ENCODE measurements at places on chromosomes 6 and 20.

GRCh38 chr6:100475554-100476320 is 11.0 kb upstream of the SIM1 start:
- no peak for DNase-seq

- DNase-seq = no peak
Observed at GRCh38 chr6:72947534-72947933, 277.8 kb downstream of the KHDC1L start.

GRCh38 chr6:63305277-63305676 is 14.5 kb downstream of the LGSN start:
- DNase-seq = no peak

- DNase-seq = peak; percentile 95
Observed at GRCh38 chr6:81752921-81753710, 635 bp upstream of the TENT5A start.

GRCh38 chr20:48766205-48766604 is 61.6 kb downstream of the PREX1 start:
- no peak for DNase-seq

DNA sequence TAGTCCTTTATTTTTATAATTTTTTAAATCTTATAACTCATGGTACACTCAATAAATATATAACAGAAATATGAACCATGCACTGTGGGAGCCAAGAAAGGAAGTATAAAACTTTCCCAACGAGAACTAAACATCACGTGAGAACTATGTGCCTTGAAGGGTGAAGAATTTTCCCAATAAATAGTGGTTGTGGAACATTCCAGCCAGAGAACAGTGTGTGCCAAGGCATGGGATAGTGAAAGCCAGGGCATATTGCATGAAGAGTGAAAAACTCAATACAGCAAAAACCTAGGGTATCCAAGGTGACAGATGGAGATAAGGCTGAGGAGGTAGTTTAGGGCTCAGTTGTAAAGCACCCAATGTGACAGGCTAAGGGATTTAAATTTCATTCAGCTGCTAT is 86.1 kb downstream of the SIM1 start:
- no peak for DNase-seq

- DNase-seq = peak; percentile 71
Observed at GRCh38 chr20:50744143-50744792, 12.9 kb downstream of the PARD6B start.

DNA sequence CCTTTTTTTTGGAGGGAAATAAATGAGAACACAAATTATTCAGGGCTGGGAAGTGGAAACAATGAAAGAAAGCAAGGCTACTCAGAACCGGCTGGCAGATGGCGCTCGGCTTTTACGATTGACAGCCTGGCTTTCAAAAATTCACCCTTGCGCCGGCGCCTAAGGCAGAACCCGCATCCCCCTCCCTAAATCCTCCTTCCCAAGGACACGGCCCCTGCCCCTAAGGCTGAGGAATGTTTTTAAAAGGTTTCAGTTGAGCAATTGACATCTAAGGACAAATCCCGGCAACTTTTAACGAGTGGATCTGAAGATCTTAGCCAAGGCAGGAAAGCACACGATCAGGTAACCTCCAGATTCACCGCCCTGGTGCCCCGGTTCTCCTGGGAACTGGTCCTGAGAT is 16.3 kb downstream of the GNAS start:
- peak; percentile 78 for DNase-seq

GRCh38 chr6:16277101-16277981 is 39.0 kb downstream of the GMPR start:
- peak; percentile 62 for DNase-seq

GRCh38 chr6:36759148-36759759 is 61.6 kb downstream of the RAB44 start:
- DNase-seq = peak; percentile 90

DNA sequence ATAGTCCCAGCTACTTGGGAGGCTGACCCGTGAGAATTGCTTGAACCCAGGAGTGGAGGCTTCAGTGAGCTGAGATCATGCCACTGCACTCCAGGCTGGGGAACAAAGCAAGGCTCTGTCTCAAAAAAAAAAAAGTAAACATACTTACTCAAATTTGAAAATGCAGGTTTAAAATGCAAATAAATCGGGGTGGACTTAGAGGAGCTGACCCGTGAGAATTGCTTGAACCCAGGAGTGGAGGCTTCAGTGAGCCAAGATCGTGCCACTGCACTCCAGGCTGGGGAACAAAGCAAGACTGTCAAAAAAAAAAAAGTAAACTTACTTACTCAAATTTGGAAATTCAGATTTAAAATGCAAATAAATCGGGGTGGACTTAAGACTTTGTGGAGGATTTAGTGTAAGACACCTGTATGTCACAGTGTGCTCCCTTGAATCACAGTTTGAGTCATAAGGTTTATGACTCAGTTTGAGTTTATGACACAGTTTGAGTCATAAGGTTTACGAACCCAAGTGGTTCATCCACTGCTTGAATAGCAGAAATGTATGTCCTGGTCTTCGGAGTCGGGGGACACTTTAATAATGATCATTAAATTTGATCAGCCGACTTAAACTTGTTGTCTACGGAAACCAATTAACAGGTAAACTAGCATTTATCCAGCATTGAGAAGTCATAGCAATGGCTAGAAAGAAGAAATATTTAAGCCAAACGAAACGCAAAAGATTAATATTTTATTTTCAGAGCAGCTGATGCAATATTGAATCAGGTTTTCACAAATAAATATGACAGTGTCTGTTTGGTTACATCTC is 6.8 kb upstream of the MRPS10 start:
- DNase-seq = no peak

DNA sequence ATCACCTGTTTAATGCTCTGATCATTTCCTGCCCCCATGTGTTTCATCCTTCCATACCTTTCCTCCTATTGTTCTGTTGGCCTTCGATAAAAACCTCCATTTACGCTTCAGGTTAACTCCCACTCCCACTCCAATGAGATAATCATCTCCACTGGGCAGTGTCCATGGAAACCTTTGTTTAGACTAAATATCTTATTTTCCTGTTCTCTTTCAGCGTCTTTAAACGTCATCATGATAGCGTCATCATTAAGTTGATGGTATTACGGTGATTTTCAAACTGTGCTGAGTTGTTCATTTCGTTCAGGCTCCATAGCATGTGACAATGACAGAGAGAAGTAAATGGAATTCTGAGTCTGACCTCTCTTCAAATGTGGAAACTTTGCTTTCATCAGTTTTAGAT is 970.5 kb upstream of the SLC35B3 start:
- no peak for DNase-seq

DNA sequence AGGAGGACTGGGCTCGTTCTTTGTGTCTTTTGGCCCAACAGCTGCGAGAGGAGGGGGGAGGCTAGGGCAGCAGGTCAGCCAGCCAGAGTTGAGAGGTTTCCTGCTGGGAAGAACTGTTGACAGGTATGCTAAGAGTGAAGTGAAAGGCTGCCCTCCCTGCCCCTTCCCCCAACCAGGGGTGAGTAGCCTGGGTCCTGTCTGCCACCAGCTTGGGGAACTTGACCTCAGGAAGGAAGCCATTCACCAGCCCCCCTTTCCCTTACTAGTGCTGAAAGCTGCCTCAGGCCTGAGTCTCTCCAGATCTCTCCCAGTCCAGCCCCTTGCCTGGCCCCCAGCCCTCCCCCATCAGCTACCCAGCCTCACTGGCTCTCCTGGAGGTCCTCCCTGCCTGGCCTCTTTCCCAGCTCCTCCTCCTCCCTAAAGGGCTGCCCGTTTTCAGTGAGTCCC is 20.7 kb upstream of the ZNF76 start:
- peak; percentile 38 for DNase-seq

DNA sequence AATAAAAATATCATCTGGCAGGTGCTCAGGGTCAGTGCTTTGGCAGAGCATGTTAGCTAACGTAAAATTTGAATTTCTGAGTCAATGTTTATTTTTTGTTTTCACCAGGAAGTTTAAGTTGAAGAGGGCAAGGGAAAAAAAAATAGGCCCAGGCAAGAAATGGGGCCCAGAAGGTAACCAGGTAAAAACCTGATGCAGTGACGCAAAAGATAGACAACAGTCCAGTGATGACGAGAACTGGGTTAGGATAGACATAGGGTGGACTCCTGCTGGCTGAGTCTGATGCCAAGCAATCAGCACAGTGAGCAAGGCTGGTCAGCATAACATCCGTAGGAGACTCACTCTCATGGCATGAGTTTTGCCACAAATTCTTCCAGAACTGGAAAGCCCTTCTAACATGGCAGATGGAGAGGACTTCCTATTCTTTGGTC is 42.2 kb downstream of the ZHX3 start:
- DNase-seq = no peak

DNA sequence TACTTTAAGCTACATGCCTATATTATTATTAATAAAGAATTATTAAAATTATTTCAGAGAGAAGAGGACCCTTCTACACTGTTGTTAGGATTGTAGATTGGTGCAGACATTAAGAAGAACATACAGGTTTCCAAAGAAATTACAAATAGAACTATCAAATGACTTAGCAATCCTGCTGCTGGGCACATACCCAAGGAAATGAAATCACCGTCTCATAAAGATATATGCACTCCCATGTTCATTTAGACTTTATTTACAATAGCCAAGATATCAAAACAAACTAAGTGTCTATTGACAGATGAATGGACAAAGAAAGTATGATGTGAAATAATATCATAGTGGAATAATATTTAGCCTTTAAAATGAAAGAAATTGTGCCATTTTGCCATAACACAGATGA is 687.7 kb upstream of the POU3F2 start:
- no peak for DNase-seq

DNA sequence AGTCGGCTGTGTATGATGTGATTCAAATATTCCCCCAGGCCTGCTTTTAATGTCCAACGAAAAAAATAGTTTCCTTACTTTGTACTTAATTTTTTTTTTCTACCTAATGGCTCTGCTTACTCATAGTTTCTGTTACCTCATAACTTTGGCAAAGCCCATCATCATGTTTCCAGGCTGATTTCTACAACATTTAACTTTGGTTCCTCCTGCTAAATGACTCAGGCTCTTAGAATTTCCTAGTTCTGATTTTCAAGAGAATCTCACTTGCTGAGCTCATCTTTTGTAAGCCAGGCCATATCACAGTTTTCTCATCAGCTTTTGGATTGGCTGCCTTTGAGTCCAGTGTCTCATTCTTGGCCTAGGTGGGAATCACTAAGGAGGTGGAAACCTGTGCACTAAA is 323.1 kb downstream of the HDGFL1 start:
- no peak for DNase-seq

DNA sequence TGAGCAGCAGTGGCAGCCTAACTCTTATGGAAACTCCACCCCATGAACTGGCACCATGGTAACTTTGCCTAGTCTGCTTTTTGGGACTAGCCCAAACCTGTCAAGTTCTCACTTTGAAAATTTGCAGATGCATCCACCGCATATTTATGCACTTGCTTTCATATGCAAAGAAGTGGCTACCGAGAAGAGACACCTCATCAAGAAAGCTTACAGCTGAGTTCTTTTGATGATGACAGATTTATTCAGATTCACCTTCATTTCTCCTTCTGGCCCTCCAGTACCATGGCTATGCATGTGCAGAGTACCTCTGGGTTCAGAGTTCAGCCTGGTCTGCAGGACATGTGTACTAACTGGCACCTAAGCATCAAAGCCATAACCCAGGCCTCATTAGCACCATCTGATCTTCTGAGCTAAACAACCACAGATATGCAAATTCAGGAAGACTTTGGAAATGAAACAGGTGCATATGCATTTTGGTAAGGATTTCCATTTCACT is 154.3 kb upstream of the TENT5A start:
- no peak for DNase-seq

DNA sequence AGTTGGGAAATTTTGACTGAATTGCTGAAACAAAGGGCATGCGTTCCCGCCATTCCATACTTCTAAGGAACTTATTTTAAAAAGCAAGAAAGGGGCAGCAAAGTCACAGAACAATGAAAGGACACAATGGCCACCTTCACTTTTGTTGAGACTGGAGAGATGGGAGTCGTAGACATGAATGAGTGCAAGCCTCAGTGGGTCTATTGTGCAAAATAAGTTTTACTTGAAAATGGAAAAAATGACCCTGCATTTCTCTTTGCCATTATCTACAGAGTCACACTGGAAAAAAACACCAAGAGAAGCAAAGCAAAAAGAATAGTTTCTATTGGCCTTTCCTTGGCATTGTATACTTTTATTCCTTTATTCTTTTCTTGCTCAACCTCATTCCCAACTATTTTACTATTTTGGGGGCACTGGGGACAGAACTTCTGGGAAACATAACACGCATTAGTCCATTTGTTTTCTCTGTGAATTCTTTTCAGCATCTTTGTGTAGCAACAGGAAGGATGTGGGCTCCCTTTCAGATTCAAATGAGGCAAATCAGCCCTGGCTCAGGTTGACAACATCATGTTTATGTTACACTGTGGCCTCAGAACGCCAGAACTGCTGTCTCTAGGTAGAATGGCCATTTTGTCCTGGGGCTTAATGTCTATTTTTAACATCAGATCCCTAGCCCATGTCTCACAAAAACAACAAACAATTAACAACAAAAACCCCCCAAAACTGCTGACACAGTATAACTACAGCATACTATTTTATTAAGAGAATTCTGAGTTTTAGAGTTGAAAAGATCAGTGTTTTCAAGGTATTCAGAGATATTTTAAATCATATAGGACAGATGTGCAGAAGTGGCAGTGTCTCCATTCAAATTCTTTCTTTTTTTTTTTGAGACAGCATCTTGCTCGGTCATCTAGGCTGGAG is 122.2 kb downstream of the FYN start:
- DNase-seq = no peak
